Endothelial cell of coronary artery (primary cell): ENCODE measurements at places on chromosomes 2 and 18. TPM values are rescaled to one million over a fixed set of nuclear protein-coding genes. Genes with fewer than 3 reads are reported as not detected.

Gene ACTG2
- total RNA-seq: under 0.01 TPM in 1 of 2 replicates, not detected in the other

Gene FAM237A
- not detected in 2 replicates for total RNA-seq

Gene DNAH6
- total RNA-seq: under 0.01 and 0.09 TPM in 2 replicates

Gene UGT1A3
- not detected in 2 replicates for total RNA-seq

Gene CD302
- total RNA-seq: 3.3 and 6.2 TPM in 2 replicates

Gene LIMS3
- 10.1 and 28.2 TPM in 2 replicates for total RNA-seq

Gene SCN7A
- total RNA-seq: not detected in 2 replicates

Gene BOLL
- total RNA-seq: not detected in 2 replicates

Gene CCDC102B
- 2.5 and 2.9 TPM in 2 replicates for total RNA-seq

Gene CNDP1
- not detected in 2 replicates for total RNA-seq

Gene SP140
- total RNA-seq: 0.28 TPM in 1 of 2 replicates, not detected in the other

Gene CTAGE1
- total RNA-seq: 0.09 TPM in 1 of 2 replicates, not detected in the other

Gene SLC30A3
- total RNA-seq: not detected in 2 replicates

Gene PLGLB1
- 0.18 and 0.75 TPM in 2 replicates for total RNA-seq

Gene ACMSD
- total RNA-seq: not detected in 2 replicates

Gene AQP4
- not detected in 2 replicates for total RNA-seq

Gene PRKAG3
- total RNA-seq: not detected in 2 replicates

Gene ADRA2B
- total RNA-seq: not detected in 2 replicates

Gene ATP6V1B1
- total RNA-seq: 0.28 TPM in 1 of 2 replicates, not detected in the other

Gene KCNJ3
- not detected in 2 replicates for total RNA-seq

Gene DSEL
- total RNA-seq: 7.8 and 13.4 TPM in 2 replicates

Gene TGIF1
- 83.3 and 123 TPM in 2 replicates for total RNA-seq

Gene CSRNP3
- total RNA-seq: 0.19 TPM in 1 of 2 replicates, not detected in the other

Gene SERPINB13
- total RNA-seq: not detected in 2 replicates

Gene NAT8
- total RNA-seq: not detected in 2 replicates

Gene OTOF
- total RNA-seq: 0.09 TPM in 2 replicates

Gene RBM43
- total RNA-seq: 2.8 and 3.1 TPM in 2 replicates

Gene GPR35
- under 0.01 and 0.47 TPM in 2 replicates for total RNA-seq

Gene LBX2
- total RNA-seq: 1.4 and 2.1 TPM in 2 replicates

Gene MFSD2B
- total RNA-seq: 0.09 TPM in 2 replicates

Gene GTF2A1L
- 0.66 TPM in 1 of 2 replicates, not detected in the other for total RNA-seq

Gene ZNF24
- total RNA-seq: 27.1 and 34.1 TPM in 2 replicates

Gene CNRIP1
- 29.9 and 43.5 TPM in 2 replicates for total RNA-seq

Gene HK2
- total RNA-seq: 14.9 and 38.7 TPM in 2 replicates

Gene ZAP70
- total RNA-seq: not detected in 2 replicates

Gene KLF7
- total RNA-seq: 12.7 and 31.7 TPM in 2 replicates

Gene EGR4
- total RNA-seq: not detected in 2 replicates

Gene SLC16A14
- 0.09 and 0.18 TPM in 2 replicates for total RNA-seq

Gene DNAH7
- 0.09 TPM in 2 replicates for total RNA-seq

Gene TRPM8
- not detected in 2 replicates for total RNA-seq

Gene MC5R
- not detected in 2 replicates for total RNA-seq

Gene DYNAP
- not detected in 2 replicates for total RNA-seq

Gene POTEC
- not detected in 2 replicates for total RNA-seq
